ENCODE measurements at places on chromosomes 11 and 22.

DNA sequence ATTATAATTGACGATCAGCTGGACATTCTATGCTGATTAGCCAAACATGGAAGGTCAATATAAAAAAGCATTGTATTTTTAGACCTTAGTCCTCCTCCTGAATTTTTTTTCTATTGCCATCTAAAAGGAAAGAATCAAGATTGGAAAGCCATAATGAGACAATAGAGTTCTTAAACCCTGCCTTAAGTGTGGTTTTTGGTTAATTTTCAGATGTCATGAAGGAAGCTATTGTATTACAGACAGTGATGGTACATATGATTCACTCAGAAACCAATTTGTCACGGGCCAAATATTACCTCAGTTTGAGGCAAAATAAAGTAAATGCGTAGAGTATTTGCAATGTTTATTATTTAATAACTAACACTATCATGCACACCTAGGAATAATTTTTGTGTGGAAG is 1164.0 kb upstream of the RAG2 start:
- no peak for DNase-seq

- DNase-seq, result no peak
Measured at GRCh38 chr11:122248131-122248530, 132.1 kb upstream of the BLID start.

DNA sequence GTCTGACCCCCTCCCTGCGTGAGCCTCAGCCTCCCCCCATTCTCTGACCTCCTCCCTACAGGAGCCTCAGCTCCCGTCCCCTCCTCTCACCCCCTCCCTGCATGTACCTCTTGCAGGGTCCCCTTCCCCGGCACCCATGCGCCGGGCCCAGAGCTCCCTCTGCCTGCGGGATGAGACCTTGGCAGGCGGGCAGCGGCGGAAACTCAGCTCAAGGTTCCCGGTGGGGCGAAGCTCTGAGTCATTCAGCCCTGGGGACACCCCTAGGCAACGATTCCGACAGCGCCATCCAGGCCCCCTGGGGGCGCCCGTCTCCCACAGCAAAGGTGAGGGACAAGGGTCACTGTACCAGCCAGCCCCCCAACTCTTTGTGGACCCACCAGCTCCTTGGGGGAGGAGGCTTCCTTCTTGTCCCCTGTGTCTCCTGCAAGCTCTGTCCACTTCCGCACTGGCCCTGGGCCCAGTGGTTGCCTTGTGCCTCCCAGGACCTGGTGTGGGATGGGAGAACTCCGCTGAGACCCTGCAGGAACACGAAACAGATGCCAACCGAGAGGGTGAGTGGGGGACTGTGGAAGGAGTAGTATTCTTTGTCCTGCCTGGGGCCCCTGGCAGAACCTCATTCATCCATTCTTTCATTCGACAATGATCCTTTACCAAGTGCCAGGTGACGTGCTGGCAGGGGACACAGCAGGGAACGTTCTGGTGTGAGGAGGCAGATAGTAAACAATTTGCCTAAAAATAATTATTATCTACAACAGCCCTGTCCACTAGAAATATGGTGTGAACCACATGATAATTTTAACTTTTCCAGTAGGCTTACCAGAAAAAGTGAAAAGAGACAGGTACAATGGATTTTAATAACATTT is 3.7 kb upstream of the RPS6KA4 start:
- no peak for DNase-seq

DNA sequence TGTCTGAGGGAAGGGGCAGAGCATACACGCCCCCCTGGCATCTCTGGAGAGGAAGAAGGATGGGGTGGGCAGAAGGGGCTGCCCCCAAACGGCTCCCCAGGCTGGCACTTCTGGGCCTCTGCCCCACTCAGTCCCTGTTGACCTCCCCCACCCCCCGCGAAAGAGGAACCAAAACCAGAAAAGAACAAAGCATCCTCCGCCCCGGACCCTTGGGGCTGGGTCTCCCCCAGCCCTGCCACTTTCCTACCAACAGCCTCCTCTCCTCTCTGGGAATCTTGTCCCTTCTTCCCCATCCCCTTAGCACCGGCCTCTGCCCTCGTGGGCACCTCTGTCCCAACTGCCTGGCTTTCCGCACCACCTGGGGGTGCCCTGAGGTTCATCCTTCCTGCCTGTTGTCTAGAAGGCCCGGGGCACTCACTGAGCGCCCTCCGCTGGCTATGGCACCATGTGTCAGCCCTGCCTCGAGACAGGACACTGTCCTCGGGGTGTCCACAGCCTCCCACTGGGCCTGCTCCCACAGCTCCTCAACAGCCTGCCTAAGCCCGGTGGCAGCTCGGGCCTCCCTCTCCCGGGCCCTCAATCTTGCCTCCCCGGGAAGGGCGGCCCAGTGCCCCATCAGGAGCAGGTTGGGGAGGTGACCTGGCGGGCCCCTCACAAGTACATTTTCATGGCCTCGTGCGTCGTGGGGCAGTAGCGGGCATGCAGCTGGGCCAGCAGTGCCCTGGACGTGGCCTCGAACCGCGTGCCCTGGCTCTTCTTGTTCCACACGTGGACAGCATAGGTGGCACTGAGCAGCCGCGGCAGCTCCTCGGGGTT is 28.2 kb downstream of the A4GALT start:
- DNase-seq, result no peak

GRCh38 chr11:84837402-84838069 is 789.6 kb downstream of the DLG2 start:
- no peak for DNase-seq

DNA sequence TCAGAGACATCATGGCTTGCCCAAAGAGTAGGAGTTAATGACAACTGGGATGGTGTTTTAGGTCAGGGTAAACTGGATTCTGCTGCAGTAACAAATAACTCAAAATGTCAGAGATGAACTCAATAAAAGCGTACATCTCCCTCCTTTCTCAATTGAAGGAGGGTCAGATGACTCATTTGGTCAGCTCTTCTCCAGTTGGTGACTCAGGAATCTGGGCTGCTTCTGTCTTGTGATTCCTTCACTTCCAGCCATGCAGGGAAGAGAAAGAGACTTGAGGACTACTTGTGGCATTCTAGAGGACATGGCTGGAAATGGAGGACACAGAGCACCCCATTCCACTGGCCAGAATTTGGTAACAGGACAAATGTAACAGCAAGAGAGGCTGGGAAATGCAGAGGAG is 3.2 kb upstream of the SYT13 start:
- no peak for DNase-seq

GRCh38 chr11:10608584-10608983 is 40.1 kb upstream of the LYVE1 start:
- no peak for DNase-seq

DNA sequence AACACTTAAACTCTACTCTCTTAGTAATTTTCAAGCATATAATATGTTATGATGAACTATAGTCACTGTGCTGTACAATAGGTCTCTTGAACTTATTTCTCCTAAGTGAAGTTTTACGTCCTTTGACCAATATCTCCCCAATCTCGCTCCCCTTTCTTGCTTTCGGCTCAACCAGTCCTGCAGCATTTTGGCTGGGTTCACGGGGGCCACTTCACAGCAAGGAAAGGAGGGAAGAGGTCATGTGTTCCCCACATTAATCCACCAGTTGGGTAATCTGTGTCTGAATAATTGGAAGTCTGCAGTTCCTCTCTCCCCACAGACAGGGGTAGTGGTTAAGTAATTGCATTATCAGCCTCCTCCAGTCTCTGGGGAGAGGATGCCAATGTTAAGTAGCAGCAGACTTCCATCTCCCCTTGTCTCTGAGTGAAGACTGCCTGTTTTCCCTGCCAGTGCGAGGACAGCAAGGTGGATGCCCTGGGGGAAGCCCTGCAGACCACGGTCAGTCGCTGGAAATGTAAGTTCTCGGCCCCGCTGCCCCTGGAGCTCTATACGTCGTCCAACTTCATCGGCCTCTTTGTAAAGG is 59.2 kb upstream of the CRTAM start:
- DNase-seq, result no peak

GRCh38 chr11:115282923-115283322 is 221.3 kb downstream of the CADM1 start:
- DNase-seq, result no peak

DNA sequence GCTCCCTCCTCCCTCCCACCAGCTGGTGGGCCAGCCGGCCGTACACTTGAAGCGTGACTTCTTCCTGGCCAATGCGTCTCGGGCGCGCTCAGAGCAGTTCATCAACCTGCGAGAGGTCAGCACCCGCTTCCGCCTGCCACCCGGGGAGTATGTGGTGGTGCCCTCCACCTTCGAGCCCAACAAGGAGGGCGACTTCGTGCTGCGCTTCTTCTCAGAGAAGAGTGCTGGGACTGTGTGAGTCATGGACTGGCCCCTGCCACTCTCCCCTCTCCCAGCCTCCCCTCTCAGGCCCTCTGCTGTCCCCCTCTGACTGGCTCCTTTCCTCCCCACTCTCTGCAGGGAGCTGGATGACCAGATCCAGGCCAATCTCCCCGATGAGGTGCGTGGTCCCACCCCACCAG is 24.7 kb downstream of the CAPN1 start:
- DNase-seq, result no peak

DNA sequence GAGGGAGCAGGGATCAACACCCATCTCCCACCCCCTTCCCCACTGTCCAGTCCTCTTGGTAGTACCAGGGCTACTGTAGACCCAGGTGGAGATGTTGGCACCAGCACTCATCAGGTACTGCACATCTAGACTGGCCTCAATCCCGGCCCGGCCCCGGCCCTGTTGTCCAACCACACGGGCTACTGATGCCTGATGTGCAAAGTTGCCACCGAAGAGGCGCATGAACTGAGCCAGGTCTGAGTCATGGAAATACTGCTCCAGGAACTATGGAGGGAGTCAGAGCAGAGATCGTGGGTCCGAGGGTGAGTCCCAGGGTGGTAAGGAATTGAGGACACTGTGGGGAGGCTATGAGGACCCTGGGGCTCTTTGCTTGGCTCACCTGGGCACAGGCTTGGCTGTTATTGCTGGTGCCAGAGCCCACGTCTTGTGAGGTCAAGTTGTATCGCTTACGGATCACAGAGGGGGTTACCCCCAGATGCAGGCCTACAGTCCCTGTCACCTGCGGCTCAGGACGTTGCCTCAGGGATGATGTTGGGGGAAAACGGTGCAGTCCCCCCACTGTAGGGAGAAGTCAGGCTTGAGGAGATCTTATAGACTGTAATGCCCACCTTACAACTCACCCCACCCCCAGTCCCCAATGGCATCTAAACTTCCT is 2.5 kb downstream of the TPP1 start:
- DNase-seq, result no peak

DNA sequence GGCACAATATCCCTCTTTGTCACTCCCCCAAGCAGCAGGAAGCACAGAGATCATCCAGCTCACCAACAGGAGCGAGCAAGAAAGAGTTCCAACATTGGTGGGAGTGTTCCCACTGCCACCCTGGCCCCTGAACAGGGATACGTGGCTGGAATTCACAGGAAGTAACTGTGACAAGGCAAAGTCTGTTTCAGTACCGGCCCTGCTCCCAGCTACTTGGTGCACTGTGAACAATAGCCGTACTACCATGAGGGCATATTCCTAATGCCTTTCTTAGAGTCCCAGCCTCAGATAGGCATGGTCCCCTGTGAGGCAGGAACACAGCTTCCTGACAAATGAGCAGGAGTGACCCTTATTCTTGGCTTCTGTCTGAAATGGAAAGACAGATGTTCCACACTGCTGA is 1.8 kb upstream of the SLC37A2 start:
- no peak for DNase-seq

GRCh38 chr11:122209619-122210366 is 93.8 kb upstream of the BLID start:
- no peak for DNase-seq

DNA sequence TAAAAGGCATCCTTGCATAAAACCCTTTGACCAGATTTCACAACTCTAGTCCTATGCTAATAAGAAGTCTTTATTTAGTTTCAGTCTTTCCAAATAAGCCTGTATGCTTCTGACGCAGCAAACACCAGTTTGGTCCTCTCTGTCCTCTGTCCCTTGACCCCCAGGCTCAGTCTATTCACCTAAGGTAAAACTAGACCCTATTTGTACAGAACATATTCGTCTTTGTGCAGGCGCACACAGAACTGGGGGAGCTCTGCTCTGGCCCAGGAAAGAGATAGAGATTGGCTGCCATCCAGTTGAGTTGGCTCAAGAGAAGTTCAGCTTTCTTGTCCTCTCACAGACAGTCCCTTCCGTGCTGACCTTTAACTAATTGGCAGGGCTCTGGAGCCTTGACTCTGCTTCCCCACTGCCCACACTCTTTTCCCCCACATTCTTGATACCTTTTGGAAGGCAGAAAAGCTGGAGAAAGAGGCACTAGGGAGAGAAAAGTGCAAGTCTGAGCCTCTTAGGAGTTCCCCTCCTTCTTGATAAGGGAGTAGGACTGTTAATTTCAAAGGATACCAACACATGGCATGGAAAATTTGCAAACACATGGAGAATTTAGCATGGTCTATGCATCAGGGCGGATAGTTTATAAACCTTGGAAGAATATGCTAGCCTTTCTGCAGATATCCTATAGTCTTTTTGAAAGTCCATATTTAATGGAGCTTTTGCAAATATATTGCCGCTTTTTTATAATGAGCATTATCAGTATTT is 21.2 kb upstream of the PSMA1 start:
- DNase-seq, result no peak

- DNase-seq, result no peak
Measured at GRCh38 chr11:10301656-10302358, 3.1 kb upstream of the ADM start.

DNA sequence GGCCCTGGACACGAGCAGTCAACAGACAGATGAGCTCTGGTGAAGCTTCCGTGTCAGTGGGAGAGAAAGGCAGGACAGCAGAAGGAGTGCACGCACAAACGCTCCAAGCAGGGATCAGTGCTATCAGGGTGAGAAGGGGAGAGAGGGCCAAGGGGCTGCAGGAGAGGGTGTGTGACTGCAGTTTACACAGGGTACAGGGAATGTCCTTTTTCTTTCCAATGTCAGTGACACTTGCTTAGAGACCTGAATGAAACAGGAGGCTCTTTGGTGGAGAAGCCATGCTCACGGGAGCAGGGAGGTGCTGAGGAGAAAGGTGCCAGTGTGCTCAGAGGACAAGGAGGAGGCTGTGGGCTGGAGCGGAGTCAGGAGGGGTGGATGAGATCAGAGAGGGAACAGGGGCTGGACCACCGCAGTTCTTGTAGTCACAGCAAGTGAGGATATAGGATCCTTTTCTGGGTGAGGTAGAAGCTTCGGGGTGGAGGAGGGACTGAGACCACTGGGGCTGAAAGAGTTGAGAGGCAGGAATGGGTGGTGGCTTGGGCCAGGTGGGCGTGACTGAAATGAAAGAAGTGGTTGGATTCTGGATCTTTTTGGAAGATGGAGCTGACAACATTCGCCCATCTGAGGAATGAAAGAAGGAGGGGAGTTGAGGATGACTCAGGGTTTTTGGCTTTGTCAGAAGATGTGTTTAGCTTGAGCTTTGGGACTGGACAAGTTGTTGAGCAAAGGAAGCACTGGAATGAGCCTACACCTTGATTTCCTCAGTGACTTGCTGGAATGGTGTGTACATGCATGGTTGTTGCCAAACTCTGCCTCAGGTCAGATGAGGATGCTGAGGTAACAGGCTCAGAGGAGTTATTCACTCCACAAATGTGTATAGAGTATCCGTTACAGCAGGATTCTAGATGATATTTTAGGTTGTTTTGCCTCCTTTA is 87.9 kb downstream of the ADAMTS15 start:
- DNase-seq, result no peak

- no peak for DNase-seq
Measured at GRCh38 chr11:34585735-34586487, 35.0 kb upstream of the EHF start.

- DNase-seq, result no peak
Measured at GRCh38 chr11:16800382-16800781, 61.9 kb downstream of the C11orf58 start.

GRCh38 chr11:15920856-15921629 is 435.3 kb downstream of the SOX6 start:
- no peak for DNase-seq

All from stimulated activated CD4-positive, alpha-beta T cell treated with anti-CD3 and anti-CD28 coated beads, Interleukin-1b, Interleukin-23, amount 100 ng/mL, for 1 hour (primary cell).